Stomach (tissue), 19 donors: ENCODE measurements at places on chromosomes 5 and 9. TPM values are rescaled to one million over a fixed set of nuclear protein-coding genes. Genes with fewer than 3 reads are reported as not detected.
A peak's percentile ranks its signal among the peaks of the same experiment; 100 is the strongest.

GRCh38 chr5:67528953-67529352 lies 332.4 kb upstream of the CD180 start:
- DNase-seq: no peak

GRCh38 chr9:76650692-76651091 lies 113.5 kb upstream of the PCA3 start:
- peak; percentile 31 for DNase-seq

GRCh38 chr5:179613460-179614071 lies 9.9 kb downstream of the HNRNPH1 start:
- DNase-seq: no peak

DNA sequence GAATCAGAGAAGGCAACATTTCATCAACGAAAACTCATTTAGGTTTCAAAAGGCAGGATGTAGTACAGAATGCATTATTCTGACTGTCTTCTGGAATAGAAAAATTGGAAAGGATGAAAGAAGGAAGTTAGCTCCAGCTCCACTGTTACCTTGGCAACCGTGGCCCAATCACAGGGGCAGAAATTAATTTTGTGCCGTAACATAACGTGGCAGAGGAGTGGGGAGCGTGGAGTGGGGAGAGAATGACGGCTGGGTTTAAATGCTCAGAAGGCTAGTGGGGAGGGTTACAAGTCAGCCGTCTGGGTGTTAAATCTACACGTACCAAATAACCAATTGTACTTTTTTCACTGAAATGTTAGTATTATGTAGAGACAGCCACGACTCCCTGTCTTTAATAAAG lies 32.3 kb upstream of the EQTN start:
- DNase-seq: no peak

GRCh38 chr5:81626524-81626923 lies 124.4 kb downstream of the SSBP2 start:
- DNase-seq: no peak

DNA sequence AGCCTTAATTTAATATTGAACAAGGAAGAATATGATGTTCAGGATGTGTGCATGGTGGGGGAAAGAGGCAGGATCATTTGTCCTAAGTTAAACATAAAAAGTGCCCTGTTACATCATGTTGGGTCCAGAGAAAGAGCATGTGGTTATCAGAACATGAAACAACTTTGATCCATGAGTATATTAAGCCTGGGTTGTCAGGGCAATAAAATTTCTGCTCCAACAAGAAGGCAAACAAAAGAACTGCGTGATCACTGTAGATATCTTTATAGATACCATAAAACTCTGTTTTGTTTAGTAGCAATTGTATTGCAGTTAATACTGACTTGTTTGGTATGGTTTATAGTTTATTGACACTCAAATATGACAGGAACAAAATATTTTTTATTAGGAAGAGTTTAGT lies 35.2 kb downstream of the PCA3 start:
- DNase-seq: no peak

GRCh38 chr5:67453111-67453905 lies 256.7 kb upstream of the CD180 start:
- no peak for DNase-seq

DNA sequence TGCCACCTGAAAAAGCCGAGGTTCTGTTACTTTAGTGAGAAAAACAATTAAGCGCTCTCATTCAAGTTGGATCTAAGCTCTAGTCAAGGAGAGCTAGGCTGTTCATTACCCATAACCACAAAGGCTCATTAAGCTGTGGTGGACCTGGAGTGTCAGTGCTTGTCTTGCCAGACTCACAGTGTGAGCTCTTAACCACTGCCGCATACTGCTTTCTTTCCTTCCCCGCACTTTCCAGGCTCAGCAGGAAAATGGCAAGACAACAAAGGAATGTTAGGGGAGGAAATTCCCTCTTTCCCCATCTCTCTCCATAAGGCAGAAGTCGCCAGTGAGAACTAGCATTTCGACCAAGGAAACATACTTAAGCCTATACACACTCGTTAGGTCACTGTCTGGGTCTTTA lies 467.3 kb downstream of the ENC1 start:
- DNase-seq: peak; percentile 27

- DNase-seq: peak; percentile 95
These were observed at the start of gene CD74 for GRCh38 chr5:150412319-150413175. Gene CD74 (minus strand): TSS chr5:150412910. CDS start chr5:150412749, 161 bp downstream.

SLC6A7 gene
- not detected for total RNA-seq

PTGES2 gene
- 125 TPM for total RNA-seq

SPINK4 gene
- not detected for total RNA-seq

PCDHGC5 gene
- total RNA-seq: 2.0 TPM
